ENCODE measurements at places on chromosomes 6 and 20. TPM values are rescaled to one million over a fixed set of nuclear protein-coding genes. Genes with fewer than 3 reads are reported as not detected.

Gene CALHM4
- total RNA-seq: not detected

Gene TRERF1
- total RNA-seq: 3.2 TPM

Gene CLVS2
- total RNA-seq: 43.3 TPM

Gene MUCL3
- total RNA-seq: not detected

Gene CTAGE9
- not detected for total RNA-seq

Gene RIPOR2
- total RNA-seq: 21.4 TPM

Gene GSTA3
- total RNA-seq: not detected

Gene ATG5
- total RNA-seq: 39.3 TPM

Gene SIGLEC1
- total RNA-seq: 0.25 TPM

Gene DEF6
- 0.49 TPM for total RNA-seq

Gene RBPJL
- total RNA-seq: not detected

Gene SALL4
- 0.49 TPM for total RNA-seq

Gene PPT2
- total RNA-seq: 15.5 TPM

Gene SPTLC3
- 0.98 TPM for total RNA-seq

Gene LST1
- 0.74 TPM for total RNA-seq

Gene TSBP1
- total RNA-seq: not detected

All from temporal lobe (tissue), 4 donors.